ENCODE measurements at places on chromosomes 2 and 18.

DNA sequence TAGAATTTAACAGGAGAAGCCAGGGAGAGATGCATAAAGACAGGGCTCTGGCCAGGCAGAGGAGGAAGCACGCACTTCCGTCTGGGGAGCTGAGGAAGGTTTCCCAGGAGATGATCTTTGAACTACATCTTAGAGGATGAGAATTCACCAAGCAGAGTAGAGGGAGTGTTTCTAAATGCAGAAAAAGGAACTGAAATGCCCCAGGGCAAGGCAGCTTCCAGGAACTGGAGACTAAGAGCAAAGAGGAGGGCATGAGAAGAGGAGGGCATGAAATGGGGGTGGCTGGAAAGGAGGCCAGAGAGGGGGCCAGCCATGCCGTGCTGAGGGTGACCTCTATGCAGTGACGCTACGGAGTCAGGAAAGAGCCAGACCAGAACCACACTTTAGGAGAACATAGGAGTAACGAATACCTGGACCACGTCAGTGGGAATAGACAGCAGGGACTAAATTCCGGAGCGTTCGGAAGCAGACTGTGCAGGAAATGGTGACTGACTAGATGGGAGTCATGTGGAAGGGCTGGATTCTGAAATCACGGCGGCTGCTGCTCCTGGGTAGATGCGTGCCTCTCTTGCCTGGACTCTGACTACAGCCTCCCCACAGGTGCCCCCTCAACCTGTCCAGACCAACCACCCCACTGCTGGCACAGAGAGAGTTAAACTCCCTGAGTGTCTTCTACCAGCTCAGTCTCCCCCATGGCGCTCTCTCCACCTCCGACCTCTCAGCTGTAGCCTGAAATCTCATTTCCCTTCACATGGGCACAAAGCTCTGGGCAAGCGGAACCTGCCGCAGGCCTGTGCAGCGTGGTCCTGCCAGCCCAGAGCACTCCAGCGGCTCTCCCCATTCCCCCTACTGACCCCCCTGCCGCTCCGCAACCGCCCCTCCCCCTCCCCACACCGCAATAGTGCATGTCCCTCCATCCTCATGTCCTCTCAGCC, 87.0 kb upstream of the RTN4 start:
- DNase-seq = no peak

DNA sequence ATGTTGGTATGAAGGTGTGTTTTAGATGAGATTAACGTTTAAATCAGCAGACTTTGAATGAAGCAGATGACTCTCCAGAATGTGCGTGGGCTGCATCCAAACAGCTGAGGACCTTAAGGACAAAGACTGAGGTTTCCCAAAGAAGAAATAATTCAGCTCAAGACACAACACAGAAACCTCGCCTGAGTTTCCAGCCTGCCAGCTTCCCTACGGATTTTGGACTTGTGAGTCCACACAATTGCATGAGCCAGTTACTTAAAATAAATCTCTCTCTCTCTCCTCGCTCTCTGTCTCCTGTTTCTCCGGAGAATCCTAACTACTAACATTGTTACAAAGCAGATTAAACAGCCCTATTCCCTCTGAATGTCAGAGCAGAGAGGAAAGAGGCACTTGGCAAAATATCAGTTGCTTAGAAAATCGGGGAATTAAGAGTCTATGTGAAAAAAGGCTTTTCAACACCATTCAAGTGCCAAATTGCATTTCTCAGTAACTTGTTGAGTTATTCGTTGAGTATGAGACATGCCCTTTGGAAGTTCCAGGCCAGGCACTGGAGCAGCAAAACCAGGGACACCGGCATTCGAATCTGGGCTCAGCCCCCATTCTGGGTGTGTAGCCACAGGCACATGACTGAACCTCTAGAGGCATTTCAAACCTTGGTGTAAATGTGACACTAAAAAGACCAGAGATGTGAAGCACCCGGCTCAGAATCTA, 174.6 kb upstream of the PID1 start:
- no peak for DNase-seq

DNA sequence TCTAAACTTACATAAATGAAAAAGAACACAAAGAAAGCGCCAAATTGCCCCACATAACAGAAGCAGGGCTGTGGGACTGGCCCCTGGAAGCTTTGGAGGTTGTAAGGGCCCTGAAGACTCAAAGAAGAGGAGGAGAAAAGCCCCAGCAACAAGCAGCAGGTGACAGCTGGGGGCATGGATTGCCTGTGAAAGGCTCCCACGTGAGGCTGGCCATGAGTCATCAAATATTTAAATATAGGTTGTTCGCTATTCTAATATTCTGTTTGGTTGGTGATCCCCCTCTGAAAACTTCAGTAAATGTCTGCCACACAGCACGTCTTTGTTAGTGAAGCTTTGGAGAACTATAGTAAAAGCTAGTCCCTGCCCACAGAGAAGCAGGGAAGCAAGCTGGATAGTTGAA, 132.4 kb downstream of the MREG start:
- no peak for DNase-seq

GRCh38 chr2:38835015-38835601, 40.6 kb downstream of the DHX57 start:
- no peak for DNase-seq

GRCh38 chr2:177639262-177639914, 246.8 kb downstream of the AGPS start:
- no peak for DNase-seq

DNA sequence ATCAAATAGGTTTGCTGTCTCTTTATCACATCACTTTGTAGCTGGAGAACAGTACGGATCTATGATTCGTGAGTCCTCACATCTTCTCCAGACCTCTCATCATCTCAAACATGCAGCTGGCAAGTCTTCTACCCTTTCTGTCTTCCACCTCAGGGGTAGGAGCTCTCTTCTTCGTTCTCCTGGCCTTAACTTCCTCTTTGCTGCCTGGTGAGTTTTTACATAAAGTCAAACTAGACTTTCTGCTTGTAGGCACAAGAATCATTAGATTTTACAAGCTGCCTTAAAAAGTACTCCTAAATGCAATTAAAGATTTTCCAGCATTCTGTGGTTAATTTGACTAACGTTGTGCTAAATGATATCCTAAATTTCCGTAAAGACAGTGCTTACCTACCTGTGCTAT, 43.7 kb upstream of the TANK start:
- DNase-seq = no peak

GRCh38 chr2:21667638-21668037, 543.9 kb downstream of the TDRD15 start:
- no peak for DNase-seq

DNA sequence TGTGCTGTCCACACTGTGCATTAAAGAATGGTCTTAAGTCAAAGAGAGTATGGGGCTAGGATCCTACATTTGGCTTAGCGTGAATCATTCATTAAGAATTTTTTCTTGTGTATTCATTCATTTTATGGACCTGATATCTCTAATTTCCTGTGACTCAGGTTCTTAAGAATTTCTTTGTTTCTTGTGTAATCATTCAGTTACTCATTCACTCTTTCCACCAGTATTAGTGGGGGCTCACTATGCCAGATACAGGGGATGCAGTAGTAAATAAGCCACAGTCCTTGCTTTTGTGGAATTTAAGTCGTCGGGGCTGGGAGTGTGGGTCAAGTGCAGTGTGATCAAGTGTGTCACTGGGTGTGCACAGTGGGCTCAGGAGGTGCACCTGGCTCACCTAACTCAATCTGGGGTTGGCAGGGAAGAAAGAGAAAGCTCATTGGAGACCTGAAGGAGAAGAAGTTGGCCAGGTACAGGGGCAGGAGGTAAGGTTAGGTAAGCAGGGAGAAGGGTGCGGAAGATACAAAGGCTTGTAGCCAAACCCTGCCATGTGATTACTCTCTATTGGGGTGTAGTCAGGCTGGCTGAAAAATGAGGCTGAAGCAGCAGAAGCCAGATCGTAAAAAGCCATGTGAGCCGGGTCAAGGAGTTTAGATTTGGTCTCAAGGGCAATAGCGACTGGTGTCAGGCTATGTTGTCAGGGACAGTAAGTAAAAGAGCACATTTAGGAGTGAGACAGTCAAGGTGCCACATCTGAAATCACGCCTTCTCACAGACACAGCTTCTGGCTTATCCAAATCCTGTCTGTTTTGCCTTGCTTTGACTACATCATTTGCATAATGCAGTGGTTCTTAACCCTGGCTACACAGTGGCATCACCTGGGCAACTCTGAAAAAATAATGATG, 67.2 kb downstream of the KCTD1 start:
- DNase-seq = no peak

GRCh38 chr2:46674488-46674887, 195.1 kb downstream of the TMEM247 start:
- no peak for DNase-seq

DNA sequence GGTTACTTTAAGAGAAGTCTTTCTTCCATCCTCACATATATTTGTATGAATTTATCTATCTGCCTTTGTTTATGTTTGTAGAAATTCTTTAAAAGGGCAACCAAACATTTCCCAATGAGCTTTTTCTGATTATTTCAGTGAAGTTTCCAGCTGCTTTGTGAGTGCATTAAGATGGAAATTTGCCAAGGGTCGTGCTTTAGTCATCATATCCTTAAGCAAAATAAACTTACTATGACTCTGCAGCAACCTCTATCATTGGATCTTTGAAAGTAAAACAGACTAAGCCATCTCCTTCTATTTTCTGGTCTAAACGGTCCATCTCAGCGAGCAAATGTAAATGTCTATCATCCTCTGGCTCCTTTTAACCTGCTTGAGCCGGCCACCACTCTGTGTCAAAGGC, 489.3 kb downstream of the SOX11 start:
- no peak for DNase-seq

Measured in activated naive CD4-positive, alpha-beta T cell (primary cell).